Aorta (tissue), 5 donors: ENCODE measurements at places on chromosomes 7 and 10.

DNA sequence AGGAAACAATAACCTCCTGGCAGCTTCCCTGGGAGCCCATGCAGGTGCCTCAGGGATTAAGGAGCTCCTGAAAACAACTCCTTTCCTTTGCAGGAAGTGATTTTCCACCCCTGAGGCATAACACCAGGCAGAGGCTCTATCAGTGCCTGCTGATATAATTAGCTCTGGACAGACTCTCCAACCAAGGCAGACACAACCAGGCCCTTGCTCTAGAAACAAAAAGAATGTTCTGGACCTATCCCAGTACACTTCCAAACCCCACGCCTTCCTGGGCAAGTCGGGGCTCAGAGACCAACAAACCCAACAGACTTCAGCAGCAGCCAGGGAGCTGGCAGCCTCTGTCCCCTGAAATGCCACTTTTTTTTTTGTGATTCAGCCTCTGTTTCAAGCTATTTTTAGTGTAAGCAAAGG, 247.1 kb downstream of the KCNMA1 start:
- no peak for DNase-seq

DNA sequence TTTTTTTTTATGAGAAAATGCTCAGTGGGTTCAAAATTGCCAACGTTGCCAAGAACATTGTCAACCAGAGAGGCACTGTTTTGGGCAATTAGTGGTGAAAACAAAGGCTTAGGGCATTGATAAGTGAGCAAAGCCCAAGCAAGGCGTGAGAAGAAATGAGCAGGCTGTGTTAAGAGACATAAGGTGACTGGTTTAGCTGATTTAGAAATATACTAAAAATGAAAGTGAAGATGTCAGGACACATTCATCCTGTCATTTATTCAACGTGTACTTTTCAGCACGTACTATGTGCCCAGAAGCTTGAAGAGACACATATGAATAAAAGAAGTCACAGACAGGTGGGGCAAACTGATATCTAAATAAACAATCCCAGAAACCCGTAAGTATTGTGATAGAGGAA, 31.8 kb downstream of the AOAH start:
- DNase-seq: no peak

- peak; percentile 96 for DNase-seq
These were observed at the start of gene SLC37A3 for GRCh38 chr7:140397784-140398750. TSS of gene SLC37A3 (minus strand) at chr7:140398530. CDS start at chr7:140382526, 16,004 bp downstream.

DNA sequence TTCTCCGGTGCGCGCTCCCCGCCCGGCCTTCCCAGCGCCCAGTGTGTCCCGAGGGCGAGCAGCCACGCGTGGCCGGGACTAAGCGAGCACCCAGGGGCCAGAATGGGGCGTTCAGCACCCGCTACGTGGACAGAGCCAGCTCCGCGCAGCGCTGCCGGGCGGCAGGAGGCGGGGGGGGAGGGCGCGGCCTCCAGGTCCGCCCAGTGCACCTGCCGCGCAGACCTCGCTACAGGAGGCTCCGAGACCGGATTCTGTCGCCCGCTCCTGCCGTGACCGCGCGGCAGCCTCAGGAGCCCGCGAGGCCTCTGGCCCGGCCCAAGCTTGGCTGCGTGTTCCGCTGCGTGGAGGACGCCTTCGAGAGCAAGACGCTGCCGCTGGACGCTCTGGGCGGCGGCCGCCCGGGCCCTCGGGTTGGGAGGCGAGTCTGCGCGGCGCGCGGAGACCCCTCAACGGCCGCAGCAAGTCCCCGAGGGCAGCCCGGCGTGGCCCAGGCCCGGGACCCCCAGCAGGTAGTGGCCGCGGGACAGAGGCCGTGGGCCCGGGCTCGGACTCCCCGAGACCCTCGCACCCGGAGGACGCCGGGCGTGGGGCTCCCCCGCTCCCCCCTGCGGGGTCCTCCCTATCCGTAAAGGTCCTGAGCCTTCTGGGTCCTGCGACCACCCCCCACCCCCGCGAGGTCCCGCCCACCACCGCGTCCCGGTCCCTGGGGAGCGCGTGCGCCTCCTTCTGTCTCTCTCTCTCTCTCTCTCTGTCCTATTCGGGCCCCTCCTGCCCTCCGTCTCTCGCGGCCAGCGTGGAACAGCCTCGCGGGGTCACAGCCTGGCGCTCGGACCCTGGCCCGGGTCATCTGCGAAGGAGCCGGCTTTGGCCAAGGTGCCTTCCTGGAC, 904 bp upstream of the DPYSL4 start:
- DNase-seq: no peak

DNA sequence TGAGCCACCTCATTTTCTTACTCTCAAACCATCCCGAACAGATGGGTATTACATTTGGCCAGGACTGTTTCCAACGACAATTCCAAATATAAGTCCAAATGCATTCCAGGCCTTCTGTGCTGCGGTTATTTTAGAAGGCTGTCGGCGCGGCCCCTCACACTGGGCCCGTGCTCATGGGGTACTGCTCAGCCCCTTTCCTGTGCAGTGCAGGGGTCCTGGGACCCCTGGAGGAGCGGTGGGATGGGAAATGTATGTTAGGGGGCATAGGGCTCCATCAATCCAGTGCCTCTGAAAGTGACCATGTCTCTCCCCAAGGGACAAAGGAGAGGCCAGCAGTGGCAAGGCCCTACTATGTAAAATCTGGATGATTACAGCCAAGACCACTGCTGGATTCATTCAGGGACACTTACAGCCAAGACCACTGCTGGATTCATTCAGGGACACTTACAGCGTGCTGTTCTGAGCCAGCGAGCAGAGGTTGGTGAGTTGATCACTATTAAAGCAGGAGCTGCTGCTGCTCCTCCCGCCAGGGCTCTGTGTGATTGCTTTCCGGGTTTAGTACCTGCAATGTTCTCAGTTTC, 66.3 kb downstream of the CHST15 start:
- peak; percentile 14 for DNase-seq

- DNase-seq: no peak
These were observed 134.7 kb downstream of the TMEM178B start for GRCh38 chr7:141208539-141208938.

GRCh38 chr7:29254591-29254990, 60.0 kb downstream of the CHN2 start:
- no peak for DNase-seq

DNA sequence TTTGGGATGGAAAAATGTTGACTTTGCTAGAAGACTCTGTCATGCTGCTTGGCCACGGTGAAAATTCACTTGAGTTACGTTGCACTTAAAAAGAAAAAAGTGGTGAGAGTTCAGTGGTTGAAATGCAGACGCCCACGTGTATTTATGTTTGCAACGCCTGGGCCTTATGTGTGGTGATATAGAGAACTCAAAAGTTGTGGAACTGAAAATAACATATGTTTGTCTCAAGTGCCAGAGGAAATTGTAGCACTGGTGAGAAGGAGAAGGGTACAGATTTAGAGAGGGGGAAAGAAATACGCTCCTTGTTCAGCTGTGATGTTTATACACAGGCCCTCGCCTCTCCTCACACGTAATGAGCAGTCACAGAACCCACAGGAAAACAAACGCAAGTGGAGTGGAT, 73.6 kb downstream of the EMX2 start:
- DNase-seq: no peak

GRCh38 chr7:47624689-47625088, 42.8 kb upstream of the TNS3 start:
- no peak for DNase-seq

DNA sequence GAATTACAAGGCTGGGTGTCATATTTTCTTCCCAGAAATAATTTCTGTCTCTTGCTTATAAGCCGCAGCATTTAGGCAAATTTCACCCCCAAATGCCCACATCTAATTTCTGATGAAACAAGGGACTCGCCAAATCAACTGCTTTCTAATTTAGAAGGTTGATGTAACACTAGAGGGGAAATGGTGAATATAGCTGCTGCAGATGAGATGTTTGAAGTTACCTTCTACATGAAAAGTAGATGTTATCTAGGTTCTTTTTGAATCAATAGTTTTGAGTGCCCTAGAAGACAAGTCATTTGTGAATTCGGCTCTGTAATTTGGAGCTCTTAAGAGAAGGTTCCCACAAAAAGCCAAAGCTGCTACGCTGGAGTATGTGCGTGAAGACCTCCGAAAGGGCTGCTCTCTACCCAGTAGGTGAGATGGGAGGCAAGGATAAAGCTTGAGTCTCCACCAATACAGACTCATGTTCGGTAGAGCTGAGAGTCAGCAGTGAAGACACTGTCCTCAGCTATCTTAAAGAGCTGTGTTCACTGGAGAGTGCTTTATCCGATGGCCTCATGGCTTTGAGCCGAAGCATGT, 99.5 kb downstream of the FANK1 start:
- no peak for DNase-seq

DNA sequence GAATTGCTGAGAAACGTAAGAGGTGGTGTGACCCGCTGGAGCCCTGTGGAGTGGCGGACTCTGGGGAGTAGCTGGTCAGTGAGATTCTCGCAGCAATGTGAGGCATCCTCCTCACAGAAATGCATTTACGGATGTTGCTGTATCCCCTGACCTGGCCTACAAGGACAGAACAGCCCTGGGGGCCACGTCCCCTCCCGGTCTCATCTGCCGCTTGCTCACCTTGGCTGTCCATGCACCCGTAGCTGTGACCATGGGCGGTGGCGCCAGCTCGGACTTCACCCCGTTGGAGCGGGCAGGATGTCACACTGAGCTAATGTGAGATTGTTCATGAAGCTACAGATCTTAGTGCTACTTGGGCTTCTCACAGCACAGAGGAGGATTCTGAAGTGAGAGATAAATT, 193.8 kb downstream of the EBF3 start:
- no peak for DNase-seq

DNA sequence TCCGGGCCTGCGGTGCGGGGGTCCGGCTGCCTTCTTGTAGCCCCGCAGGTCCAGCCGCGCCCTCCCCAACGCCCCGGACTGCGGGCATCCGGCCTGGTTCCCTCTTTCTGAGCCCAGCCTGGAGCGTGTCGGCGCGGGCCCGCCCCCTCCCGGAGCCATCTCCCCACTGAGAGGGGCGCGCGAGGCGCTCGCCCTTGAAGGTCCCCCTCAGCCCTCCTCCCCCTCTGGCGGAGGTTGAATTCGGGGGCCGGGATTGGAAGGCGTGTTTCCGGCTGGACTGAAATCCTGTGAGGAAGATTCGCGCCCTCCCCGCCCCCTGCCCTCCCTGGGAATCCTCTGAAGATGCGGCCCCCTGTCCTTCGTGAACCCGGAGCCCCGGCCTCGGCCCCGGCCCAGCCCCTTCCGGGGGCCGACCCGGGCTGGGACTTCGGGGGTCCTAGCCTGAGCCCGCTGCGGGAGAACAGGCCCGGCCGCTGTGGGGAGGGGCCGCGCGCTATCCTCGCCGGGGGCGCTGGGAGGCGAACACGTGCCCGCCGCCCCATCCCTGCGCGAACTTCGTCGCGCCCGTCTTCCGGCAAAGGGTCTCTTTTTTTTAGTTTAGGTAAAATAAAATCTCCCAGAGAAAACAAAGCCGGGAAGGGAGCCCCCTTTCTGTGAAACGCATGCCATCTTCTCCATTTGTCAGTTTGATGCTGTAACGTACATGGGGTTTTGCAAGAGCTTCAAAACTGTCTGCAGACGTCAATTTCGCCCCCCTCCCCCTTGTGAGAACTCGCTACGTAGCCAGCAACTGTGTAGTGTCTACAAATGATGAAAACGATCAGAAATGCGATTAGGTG, 636 bp downstream of the PDCD4 start:
- DNase-seq: peak; percentile 90

DNA sequence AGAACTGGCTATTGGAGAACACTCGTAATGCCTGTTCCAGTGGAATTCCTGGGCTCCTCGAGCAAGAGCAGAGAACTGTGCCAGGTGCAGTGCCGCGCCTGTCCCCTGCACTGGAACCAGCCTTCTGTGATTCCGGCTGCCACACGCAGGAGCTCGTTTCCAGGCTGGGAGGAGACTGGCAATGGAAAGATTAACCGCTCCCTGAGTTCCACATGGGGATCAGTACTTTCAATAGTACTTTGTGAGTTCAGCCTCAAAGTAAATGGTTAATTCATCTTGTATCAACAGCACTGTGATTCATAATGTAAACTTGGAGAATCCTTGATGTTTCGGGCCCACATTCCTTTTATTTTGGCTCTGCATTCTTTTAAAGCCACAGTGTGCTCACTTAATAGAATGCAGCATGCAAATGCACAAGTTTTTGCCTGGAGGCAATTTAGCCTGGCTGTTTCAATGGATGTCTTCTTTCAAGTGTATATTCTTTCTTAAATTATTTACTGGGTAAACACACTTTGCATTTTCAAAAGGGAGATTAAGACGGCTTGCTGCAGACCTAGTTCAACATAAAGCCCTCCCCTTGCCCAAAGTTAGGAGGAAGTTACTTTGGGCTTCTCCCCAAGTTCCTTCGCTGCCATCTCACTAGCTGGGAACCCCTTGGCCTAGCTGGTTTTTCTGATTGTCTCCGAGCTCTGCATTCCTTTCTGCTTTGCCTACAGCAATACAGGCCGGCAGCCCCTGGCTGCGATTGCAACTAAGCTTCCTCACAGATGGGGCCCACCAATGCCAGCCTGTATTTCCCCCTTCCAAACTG, 138.1 kb upstream of the TCF7L2 start:
- peak; percentile 88 for DNase-seq

GRCh38 chr7:17651863-17652385, 288.4 kb downstream of the SNX13 start:
- no peak for DNase-seq

GRCh38 chr10:26841733-26842317, 18.9 kb downstream of the ABI1 start:
- DNase-seq: no peak

- no peak for DNase-seq
These were observed 18.1 kb downstream of the EIF3B start for GRCh38 chr7:2372724-2373123.

DNA sequence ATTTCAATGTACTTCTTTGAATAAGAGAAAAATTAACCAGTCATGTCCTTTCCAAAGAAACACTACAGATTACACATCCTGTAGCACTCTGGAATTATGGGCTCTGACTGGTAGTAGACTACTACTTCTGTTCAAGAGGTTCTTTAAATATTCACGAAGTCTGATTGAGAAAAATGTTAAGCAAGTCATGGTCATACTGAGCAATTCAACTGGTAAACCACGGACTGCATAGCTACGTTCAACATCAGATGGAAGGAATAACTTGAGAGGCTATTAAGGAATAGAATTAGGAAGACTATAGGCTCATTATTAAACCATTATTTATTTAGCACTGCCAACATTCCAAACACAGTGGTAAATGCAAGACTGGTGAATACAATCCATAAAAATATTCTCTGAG, 160.8 kb downstream of the IMMP2L start:
- DNase-seq: no peak

GRCh38 chr7:74409571-74409970, 44.1 kb upstream of the GTF2IRD1 start:
- no peak for DNase-seq

DNA sequence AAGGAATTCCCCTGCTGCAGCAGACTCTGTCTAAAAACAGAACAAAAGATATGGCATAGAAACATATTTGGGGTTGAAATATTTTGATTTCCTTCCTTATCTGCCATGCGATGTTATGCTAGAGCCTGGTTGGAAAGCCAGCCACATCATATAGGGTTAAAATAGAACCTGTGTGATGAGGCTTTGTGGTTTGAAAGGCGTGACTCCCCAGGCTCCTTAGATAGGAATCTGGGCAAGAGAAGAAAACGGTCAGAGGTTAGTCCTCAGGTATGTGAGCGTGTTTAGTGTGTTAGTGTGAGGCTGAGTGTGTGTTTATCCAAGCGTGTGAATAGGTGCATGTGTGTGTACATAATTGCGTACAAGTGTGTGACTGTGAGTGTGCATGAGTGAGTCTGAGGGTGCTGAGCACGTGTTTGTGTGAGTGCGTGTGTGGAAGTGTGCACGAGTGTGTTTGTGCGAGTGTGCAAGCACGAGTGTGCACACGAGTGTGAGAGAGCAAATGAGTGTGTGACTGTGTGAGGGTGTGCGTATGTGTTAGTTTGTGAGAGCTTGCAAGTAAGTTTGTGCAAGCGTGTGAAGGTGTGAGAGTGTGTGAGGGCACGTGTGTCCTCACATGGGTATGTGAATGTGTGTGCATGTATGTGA, 79.9 kb downstream of the COL26A1 start:
- DNase-seq: no peak
